Activated CD8-positive, alpha-beta T cell treated with anti-CD3 and anti-CD28 coated beads for 36 hours (primary cell): ENCODE measurements at places on chromosomes 2 and 18. TPM values are rescaled to one million over a fixed set of nuclear protein-coding genes. Genes with fewer than 3 reads are reported as not detected.
A peak's percentile ranks its signal among the peaks of the same experiment; 100 is the strongest.

- H3K4me1 ChIP-seq: peaks cover 44% of the 10 kb centered on the region
- H3K36me3 ChIP-seq: peaks cover 11% of the 10 kb centered on the region
- H3K27ac ChIP-seq: no peak overlapping the region
- DNase-seq: no peak
- H3K27me3 ChIP-seq: no peaks in the 10 kb centered on the region
Observed at GRCh38 chr2:121491518-121491917, 39.2 kb upstream of the RNU4ATAC start.

DNA sequence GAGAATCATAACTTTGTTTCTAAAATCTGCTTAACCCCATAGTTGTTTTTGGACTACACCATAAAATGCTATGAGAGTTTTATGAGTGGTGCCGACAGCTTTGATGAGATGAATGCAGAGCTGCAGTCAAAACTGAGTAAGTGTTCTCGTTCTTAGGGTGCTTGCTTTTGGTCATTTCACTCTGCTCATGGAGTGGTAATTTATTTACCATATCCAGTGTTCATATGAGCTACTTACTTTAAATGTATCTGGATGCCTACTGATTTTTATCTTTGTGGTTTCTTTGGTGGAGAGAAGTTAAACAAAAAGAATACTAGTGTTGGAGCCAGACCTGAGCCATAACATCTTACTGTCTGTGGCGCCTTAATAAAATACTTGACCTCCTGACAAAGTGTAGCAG is 16.4 kb downstream of the NDC80 start:
- H3K27me3 ChIP-seq: no peaks in the 10 kb centered on the region
- H3K36me3 ChIP-seq: peaks cover 69% of the 10 kb centered on the region
- no peak for DNase-seq
- H3K4me1 ChIP-seq: peaks cover 44% of the 10 kb centered on the region
- H3K4me3 ChIP-seq: peak overlapping the region; percentile 6
- H3K27ac ChIP-seq: peak overlapping the region; percentile 50

- H3K4me1 ChIP-seq: peaks cover 2% of the 10 kb centered on the region
- no peak overlapping the region for H3K27ac ChIP-seq
- H3K27me3 ChIP-seq: peaks cover 1% of the 10 kb centered on the region
Observed at GRCh38 chr2:128250229-128251025, 68.2 kb downstream of the HS6ST1 start.

- H3K27me3 ChIP-seq: no peaks in the 10 kb centered on the region
- DNase-seq: no peak
- peaks cover 4% of the 10 kb centered on the region for H3K36me3 ChIP-seq
- H3K4me1 ChIP-seq: peaks cover 21% of the 10 kb centered on the region
- no peak overlapping the region for H3K4me3 ChIP-seq
Observed at GRCh38 chr2:231546014-231546715, 15.9 kb upstream of the NMUR1 start.

Gene UGT1A3
- not detected for total RNA-seq

DNA sequence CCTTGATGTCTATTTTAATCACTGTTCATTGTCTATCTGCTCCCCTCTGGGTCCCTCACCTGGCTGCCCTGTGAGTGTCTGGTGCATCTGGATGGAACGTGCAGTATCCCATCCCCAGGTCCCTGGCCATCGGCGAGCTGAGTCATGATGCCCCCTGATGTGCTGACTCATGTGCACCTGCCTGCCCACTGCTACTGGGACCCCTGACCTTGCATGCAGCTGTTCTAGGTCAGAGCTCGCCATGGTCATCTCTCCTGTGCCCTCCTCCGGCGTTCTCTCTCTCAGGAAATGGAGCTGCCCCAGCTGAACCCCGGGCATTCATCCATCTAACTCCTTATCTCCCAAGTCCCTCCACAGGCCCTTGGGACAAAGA is 516.2 kb upstream of the HS6ST1 start:
- no peak overlapping the region for H3K27ac ChIP-seq
- H3K36me3 ChIP-seq: no peaks in the 10 kb centered on the region
- no peak overlapping the region for H3K4me3 ChIP-seq
- no peaks in the 10 kb centered on the region for H3K27me3 ChIP-seq

- H3K36me3 ChIP-seq: no peaks in the 10 kb centered on the region
- DNase-seq: no peak
- H3K4me1 ChIP-seq: no peaks in the 10 kb centered on the region
- H3K4me3 ChIP-seq: no peak overlapping the region
Observed at GRCh38 chr2:149617476-149617875, 29.9 kb upstream of the MMADHC start.

- no peak for DNase-seq
- peaks cover 5% of the 10 kb centered on the region for H3K4me1 ChIP-seq
- H3K36me3 ChIP-seq: peaks cover 29% of the 10 kb centered on the region
- no peak overlapping the region for H3K4me3 ChIP-seq
Observed at GRCh38 chr2:58073008-58073407, 26.4 kb downstream of the VRK2 start.

DNA sequence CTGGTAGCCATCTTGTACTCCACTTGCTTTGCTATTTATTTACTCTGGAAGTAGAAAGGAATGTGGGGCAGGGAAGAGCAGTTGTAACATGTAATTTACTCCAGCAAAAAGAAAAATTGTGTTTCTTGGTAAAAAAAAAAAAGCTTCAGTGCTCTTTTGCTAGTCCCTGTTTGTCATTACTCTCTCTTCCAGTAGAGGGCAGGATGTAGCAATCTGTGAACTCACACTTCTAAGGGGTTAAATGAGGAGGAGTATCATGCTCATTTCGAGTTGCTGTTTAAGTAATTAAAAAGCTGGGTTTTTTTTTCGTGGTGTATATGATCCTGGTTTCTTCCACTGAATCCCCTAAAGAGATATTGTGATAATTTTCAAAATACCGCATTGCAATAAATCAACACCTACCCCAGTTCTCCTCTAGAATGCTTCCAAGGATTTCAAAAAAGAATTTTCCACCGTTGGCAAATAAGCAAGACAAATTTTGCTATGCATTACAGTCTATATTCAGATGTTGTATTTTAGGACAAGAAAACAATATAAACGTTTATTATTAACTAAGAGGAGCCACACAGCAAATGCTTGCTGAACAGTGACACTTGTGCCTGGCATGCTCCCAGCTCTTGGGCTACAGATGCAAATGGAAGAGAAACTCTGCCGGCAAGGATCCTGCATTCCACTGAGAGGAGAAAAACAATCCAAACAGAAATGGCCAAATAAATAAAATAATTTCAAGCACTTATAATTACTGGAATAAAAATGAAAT is 261.6 kb downstream of the ASXL3 start:
- H3K4me1 ChIP-seq: no peaks in the 10 kb centered on the region
- no peak overlapping the region for H3K4me3 ChIP-seq
- no peaks in the 10 kb centered on the region for H3K36me3 ChIP-seq
- no peaks in the 10 kb centered on the region for H3K27me3 ChIP-seq

GRCh38 chr2:33335516-33335915 is 140.9 kb upstream of the RASGRP3 start:
- no peaks in the 10 kb centered on the region for H3K36me3 ChIP-seq
- H3K4me3 ChIP-seq: no peak overlapping the region
- H3K27me3 ChIP-seq: peaks cover 5% of the 10 kb centered on the region
- DNase-seq: no peak
- H3K4me1 ChIP-seq: no peaks in the 10 kb centered on the region

Gene HSBP1L1
- total RNA-seq: 5.1 TPM

Gene IL36A
- not detected for total RNA-seq

DNA sequence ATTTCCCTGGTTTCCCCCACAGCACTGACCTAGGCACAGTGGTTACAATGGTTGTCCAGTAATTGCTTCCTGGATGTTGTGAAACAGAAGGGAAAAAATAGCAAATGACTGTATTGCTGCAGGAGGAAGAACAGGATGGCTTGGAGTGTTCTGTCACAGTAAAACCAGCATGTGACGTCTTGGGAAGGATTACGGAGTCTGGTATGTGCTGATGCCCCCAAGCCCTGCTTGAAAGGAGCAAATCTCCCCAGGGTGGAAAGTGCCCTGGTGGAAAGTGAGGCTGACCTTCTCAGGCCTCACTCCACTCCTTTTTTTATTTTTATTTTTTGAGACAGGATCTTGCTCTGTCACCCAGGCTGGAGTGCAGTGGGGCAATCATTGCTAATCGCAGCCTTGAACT is 7.8 kb downstream of the RAB11FIP5 start:
- H3K36me3 ChIP-seq: no peaks in the 10 kb centered on the region
- H3K4me1 ChIP-seq: no peaks in the 10 kb centered on the region
- no peak overlapping the region for H3K4me3 ChIP-seq
- no peak overlapping the region for H3K27ac ChIP-seq
- H3K27me3 ChIP-seq: no peaks in the 10 kb centered on the region
- DNase-seq: no peak

Gene REG1B
- total RNA-seq: not detected

Gene TLX2
- total RNA-seq: not detected

Gene KCNJ3
- total RNA-seq: not detected

Gene IL37
- not detected for total RNA-seq

DNA sequence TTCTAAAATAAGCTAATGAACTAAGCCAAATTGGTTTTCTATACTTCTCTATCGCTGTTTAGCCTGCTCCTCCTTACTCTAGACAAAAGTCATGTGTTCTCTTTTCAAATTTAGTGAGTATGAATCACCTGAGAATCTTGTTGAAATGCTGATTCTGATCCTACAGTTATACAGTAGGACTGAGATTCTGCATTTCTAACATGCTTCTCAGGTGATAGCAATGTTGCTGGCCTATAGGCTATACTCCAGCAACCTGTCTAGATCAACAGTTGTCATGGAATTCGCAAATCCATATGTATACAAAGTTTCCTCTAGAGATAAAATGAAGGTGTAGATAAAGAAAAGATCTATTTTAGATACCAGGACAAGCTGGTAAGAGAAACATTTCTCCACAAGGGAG is 62.9 kb downstream of the MEMO1 start:
- peaks cover 12% of the 10 kb centered on the region for H3K36me3 ChIP-seq
- no peak for DNase-seq
- no peak overlapping the region for H3K27ac ChIP-seq
- no peaks in the 10 kb centered on the region for H3K27me3 ChIP-seq
- peaks cover 52% of the 10 kb centered on the region for H3K4me1 ChIP-seq

Gene KDM3A
- 107 TPM for total RNA-seq

- H3K27ac ChIP-seq: no peak overlapping the region
- H3K36me3 ChIP-seq: peaks cover 3% of the 10 kb centered on the region
- DNase-seq: no peak
- H3K4me3 ChIP-seq: no peak overlapping the region
Observed at GRCh38 chr2:239262484-239263230, 138.2 kb downstream of the HDAC4 start.

GRCh38 chr2:30455114-30455738 is 8.2 kb downstream of the LCLAT1 start:
- H3K36me3 ChIP-seq: peaks cover 12% of the 10 kb centered on the region
- H3K4me3 ChIP-seq: no peak overlapping the region
- peaks cover 65% of the 10 kb centered on the region for H3K4me1 ChIP-seq
- DNase-seq: no peak
